ENCODE measurements at places on chromosomes 3 and 15.

GRCh38 chr3:10474847-10475246, 30.5 kb downstream of the ATP2B2 start:
- H3K27me3 ChIP-seq = no peaks in the 10 kb centered on the region
- no peak overlapping the region for H3K4me3 ChIP-seq
- no peak for DNase-seq
- no peak overlapping the region for H3K27ac ChIP-seq

DNA sequence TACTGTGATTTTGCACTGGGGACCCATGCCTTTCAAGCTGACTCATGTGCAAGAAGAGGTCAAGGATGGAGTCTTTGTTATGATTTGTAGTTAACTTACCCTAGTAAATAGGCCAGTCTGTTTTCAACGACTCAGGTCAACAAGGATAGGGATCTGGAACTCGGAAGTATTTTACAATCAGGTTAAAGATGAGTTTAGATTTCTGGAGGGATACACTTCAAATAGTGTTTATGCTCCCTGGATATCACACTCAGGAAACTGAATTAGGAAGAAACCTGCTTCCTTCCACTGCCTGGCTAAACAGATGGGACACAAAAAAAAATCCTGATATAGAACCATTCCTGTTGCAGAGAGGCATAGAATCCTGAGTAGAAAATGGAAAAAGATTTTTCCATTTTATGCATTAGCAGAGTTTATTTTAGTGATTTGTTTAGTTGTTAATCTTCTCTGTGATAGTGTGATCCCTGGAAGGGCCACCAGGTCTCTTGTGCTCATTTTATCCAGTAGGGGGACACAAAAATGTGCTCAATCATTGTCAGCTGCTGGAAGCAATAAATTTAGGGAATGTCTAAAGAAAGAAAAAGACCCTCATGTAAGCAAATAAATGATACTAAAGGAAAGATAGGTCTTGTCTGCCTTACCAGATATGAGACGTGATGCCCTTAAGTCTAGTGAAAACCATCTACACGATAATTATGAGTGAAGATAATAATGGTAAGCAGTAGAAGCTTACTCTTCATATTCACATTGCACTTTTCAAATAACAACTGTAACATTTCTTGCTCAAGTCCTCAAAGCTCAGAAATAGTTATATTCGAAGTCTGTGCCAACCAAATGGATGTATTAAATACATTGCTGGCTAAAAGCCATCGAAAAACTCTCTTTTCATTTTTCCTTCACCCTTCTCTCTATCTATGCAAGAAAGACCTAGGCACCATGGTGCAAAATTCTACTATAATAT, 452.1 kb upstream of the KCNMB2 start:
- H3K4me3 ChIP-seq = no peak overlapping the region
- H3K4me1 ChIP-seq = peaks cover 16% of the 10 kb centered on the region
- H3K27me3 ChIP-seq = no peaks in the 10 kb centered on the region

DNA sequence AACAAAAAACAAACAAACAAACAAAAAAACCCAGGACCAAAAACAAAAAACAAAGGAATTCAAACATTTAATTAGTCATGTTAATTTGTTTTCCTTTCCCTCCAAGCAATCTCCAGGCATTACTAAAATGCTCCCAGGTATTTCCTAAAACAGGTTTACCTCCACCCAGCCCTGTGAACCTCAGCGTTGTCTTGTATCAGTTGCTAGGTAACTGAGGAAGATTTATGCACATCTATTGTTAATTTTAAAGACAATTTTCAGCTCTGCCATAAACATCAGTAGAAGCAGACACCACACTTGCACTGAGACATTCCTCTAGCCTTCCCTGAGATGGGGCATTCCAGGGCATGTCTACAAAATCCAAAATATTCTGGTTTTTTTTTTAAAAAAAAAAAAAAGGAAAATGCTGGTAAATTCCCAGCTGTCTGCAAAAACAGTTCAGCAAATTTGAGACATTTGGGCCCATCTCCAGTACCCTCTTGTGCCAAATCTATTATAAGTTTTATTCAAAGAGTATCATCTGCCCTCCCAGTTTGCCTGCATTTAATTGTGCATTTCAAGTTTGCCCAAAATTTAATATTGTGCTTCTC, 227.6 kb downstream of the ADAMTS9 start:
- H3K36me3 ChIP-seq = no peaks in the 10 kb centered on the region
- no peak overlapping the region for H3K4me3 ChIP-seq
- no peak for DNase-seq
- H3K4me1 ChIP-seq = no peaks in the 10 kb centered on the region
- H3K27ac ChIP-seq = no peak overlapping the region

DNA sequence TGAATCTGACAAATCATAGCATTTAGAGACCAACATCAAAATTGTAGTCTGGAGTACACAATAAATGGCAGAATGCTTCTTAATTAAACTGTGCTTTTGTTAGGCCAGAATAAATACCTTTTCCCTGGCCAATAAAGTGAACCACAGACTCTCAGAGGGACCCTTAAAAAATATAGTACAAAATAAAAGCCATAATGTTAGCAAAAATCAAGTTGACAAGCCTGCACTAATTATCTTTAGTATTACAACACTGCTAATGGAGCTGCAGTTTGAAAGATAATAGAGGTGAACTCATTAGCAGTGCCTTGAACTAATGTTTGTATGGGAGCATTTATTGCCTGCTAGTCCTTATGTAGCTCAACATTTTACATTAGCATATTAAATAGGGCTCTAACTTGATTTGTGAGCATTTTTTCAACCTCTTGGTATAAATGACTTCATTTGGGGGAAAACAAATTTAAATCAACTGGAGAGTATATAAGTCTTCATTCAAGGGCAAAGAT, 801.3 kb downstream of the EPHA3 start:
- no peak for DNase-seq
- H3K36me3 ChIP-seq = no peaks in the 10 kb centered on the region
- H3K4me1 ChIP-seq = no peaks in the 10 kb centered on the region

GRCh38 chr3:47379411-47379899, 1.4 kb upstream of the PTPN23 start:
- H3K4me3 ChIP-seq = no peak overlapping the region
- no peaks in the 10 kb centered on the region for H3K27me3 ChIP-seq
- no peak for DNase-seq
- no peaks in the 10 kb centered on the region for H3K36me3 ChIP-seq
- peak overlapping the region; percentile 93 for H3K27ac ChIP-seq
- H3K4me1 ChIP-seq = peaks cover 5% of the 10 kb centered on the region

DNA sequence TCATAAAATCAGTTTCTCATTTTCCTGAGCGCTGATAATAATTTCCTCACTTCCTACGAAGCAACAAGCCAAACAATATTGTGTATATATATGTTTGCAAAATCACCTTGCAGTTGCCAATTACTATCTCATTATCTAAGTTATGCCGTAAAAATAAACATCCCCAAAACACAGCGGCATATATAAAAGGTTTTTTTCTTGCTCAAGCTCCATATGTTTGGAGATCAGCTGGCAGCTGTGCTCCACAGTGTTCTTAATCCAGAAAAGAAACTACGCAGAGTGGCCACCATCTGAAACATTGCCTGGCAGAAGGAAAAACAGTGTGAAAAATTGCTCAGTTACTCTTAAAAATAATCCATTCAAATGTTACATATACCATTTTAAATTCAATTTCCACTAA, 951.4 kb downstream of the PLOD2 start:
- H3K27ac ChIP-seq = no peak overlapping the region
- no peak overlapping the region for H3K4me3 ChIP-seq

DNA sequence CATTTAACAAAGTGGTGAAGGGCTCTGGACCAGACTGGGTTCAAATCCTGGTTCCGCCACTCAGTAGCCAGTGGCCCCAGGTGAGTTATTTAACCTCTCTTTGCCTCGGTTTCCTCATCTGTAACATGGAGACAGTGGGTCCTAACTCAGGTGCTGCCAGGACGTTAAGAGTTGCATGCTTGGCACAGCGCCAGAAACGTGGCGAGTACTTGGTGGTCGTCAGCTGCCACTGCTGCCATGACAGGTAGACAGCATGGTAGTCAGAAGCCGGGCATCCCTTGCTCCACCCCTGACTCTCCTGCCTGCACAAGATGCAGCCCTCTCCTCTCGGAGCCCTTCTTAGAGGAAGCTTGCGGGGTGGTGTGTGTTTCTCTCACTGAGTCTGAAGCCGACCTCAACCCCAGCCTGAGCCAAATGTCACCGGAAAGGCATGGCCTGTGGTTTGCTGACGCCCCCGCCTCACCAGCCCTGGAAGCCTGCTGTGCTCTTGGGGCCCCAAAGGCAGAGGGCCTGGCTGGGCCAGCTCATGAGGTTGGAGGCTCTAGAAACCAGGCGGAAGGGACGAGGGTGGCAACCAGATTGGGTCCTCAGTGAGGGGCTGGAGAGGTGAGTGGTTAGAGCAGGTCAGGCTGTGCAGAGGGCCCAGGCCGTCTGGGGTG, 160.8 kb upstream of the TLE3 start:
- no peaks in the 10 kb centered on the region for H3K27me3 ChIP-seq
- H3K4me3 ChIP-seq = no peak overlapping the region
- no peaks in the 10 kb centered on the region for H3K36me3 ChIP-seq
- DNase-seq = no peak
- H3K27ac ChIP-seq = no peak overlapping the region
- no peaks in the 10 kb centered on the region for H3K4me1 ChIP-seq

- no peaks in the 10 kb centered on the region for H3K4me1 ChIP-seq
- DNase-seq = no peak
- H3K27ac ChIP-seq = no peak overlapping the region
- H3K36me3 ChIP-seq = peaks cover under 1% of the 10 kb centered on the region
- no peaks in the 10 kb centered on the region for H3K27me3 ChIP-seq
- H3K4me3 ChIP-seq = no peak overlapping the region
These were observed 31.1 kb downstream of the TPM1 start for GRCh38 chr15:63073497-63074172.

DNA sequence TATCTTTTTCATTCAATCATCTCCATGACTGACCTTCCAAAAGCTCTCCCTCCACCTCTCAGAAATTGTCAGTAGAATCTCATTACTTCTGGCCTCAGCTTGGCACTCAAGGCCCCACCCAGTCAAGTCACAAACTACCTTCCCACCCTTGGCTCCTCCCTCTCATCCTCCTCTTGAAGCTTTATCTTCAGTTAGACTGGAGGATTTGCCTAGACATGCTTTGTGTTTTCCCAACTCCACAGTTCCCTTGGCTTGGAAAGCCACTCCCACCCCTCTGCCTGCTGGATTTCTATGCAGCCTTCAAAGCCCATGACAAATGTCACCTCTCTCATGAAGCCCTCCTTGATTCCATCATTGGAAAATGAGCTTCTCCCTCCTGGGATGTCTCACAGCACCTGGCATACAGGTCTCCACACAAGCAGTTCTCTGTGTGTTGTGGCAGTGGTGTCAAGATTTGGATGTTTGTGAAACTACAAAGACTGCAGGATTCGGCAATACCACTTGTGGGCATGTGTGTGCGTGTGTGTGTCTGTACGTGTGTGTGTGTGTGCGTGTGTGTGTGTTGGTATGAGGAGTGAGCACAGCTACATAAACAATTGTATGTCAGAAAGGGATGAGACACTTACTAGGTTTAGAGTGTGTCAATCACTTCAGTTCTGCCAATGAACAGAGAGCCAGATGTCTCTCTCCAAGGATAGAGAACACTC, 45.3 kb upstream of the VPS8 start:
- no peak for DNase-seq
- H3K27ac ChIP-seq = no peak overlapping the region
- no peaks in the 10 kb centered on the region for H3K27me3 ChIP-seq
- H3K4me1 ChIP-seq = no peaks in the 10 kb centered on the region
- H3K36me3 ChIP-seq = no peaks in the 10 kb centered on the region

DNA sequence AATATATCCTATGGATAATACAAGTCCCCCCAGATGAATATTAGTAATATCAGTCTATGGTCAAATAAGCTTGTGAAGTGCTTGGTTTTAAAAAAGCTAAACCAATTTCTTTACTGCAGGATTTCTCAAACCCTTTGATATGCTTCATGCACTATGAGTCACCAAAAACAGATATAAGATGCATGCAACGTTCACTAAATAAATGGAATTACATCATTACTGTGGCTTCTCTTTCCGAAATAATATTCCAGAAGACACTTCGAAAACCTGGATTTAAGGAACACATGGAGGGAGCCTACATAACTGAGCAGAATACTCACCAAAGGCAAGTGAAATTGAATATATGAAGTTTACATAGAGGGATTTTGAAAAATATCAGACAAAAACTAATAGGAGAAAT, 126.3 kb upstream of the ABI3BP start:
- no peak overlapping the region for H3K27ac ChIP-seq
- no peaks in the 10 kb centered on the region for H3K4me1 ChIP-seq
- H3K4me3 ChIP-seq = no peak overlapping the region

DNA sequence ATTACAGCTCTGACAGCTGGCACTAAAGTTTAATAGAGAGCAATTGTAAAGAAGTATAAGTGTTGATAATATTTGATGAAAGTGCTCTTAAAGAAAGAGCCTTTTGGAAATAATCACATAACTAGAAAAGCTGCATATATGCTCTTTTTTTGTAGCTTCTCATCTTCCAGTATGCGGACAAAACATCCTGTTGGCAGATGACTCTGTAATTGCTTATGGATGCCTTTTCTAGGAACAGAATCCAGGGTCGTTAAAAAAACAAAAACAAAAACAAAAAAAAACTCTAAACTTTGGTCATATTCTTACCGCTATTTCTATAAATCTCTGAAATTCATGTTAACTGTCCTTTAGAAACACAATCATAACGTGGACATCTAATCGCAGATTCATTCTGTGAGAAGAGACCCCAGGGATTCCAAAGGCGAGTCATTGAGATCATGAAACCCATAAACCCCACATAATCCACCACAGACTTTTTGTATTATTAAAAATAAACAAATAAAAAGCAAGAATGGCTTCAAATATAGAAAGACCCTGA, 109.8 kb downstream of the EPHA3 start:
- H3K27ac ChIP-seq = no peak overlapping the region
- H3K27me3 ChIP-seq = no peaks in the 10 kb centered on the region
- DNase-seq = no peak

- no peaks in the 10 kb centered on the region for H3K36me3 ChIP-seq
- no peaks in the 10 kb centered on the region for H3K4me1 ChIP-seq
- DNase-seq = no peak
- no peak overlapping the region for H3K4me3 ChIP-seq
These were observed 888.2 kb downstream of the CADM2 start for GRCh38 chr3:85846940-85847339.

- no peaks in the 10 kb centered on the region for H3K4me1 ChIP-seq
- H3K27ac ChIP-seq = no peak overlapping the region
- H3K4me3 ChIP-seq = no peak overlapping the region
- H3K36me3 ChIP-seq = no peaks in the 10 kb centered on the region
These were observed 10.8 kb downstream of the AP3B2 start for GRCh38 chr15:82698711-82699345.

GRCh38 chr3:113117511-113118234, 93.7 kb upstream of the BOC start:
- H3K4me3 ChIP-seq = no peak overlapping the region
- H3K4me1 ChIP-seq = no peaks in the 10 kb centered on the region
- no peaks in the 10 kb centered on the region for H3K27me3 ChIP-seq
- no peak for DNase-seq
- H3K36me3 ChIP-seq = no peaks in the 10 kb centered on the region
